ENCODE measurements at places on chromosomes 5 and 9.

GRCh38 chr5:153896701-153897100 is 142.0 kb downstream of the FAM114A2 start:
- peak; percentile 85 for DNase-seq

DNA sequence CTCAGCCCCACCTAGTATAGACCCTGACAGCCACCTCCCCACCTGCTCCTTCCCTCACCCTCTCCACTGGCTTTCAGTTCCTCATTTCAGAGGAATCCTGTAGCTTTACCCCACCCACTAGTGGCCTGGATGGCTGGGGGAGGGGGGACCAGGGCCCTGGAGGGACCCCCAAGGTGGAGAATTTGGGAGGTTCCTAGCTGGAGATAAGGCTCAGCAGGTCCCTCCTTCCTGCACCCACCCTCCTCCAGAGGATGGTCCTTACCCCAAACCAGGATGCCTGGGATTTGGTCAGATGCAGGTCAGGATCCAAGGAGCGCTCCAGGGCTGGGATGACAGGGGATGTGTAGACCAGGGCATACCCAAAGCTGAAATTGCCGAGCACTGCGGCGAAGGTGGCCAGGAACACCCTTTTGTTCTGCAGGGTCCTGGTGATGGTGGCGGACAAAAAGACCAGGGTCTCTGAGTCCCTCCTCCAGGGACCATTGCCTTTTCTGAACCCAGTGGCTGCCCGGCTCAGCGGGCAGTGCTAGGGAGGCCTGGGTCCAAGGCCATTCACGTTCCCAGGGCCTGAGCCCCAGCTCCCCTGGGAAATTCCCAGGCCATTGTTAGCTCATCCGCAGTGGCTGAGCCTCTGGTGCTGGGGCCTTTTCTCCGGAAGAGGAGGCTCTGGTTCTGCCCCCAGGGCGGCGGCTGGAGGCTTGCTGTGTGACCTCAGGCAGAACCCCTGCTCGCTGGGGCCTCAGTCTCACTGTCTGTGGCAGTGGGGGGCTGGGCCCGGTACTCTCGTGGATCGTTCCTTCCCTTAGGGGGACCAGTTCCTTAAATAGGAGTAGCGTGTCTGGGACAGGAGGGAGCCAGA is 678 bp downstream of the SLC2A6 start:
- peak; percentile 24 for DNase-seq

GRCh38 chr5:16879191-16879590 is 56.9 kb downstream of the MYO10 start:
- no peak for DNase-seq

DNA sequence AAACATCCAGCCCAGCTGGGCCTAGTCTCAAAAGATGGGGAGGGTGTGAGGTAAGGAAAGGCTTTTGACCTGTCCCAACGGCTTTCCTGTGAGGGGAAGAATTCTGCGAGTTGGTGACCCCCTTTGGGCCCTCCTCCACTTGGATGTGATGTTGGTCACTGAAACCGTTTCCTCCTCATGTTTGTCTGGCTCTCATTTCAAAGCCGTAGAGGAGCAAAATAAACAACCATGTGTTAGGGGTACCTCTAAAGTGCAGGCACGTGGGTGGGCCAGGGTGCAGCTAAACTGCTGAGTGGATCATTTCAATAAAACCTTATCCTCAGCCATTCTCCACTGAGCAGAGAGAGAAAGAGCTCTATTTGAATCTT is 84.3 kb upstream of the MELK start:
- DNase-seq: no peak

DNA sequence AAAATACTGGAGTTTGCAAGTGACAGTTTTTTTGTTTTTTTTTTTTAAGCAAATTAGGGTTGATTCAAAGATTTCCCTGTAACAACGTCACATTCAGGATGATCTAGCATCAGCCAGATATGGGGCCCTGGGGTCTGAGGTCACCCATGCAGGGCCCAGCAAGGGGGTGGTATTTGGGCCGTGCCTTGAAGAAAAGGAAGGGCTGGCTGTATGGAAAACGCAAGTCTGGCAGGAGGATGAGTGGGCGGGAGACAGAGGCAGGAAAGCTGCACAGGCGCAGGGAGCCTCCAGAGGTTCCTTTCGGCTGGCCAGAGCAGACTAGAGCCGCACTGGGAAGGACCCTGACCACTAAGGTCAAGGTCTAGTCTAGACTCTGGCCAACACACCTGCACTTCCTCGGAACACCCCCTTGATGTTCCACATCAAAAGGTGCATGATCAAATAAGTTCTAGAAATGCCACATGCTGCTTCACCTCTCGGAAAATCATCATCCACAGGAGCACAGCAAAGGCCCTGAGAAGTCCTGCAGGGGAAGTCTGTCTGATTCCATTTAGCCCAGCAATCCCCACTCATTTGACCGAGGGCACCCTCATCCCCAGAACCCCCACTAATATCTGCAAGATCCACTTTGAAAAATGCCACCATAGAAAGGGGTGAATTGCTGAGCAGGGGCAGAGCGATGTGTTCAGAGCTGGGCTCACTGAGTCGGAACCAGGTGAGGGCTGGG is 21.1 kb upstream of the CPLX2 start:
- DNase-seq: no peak

GRCh38 chr9:15867988-15868387 is 315.1 kb downstream of the CCDC171 start:
- DNase-seq: no peak

DNA sequence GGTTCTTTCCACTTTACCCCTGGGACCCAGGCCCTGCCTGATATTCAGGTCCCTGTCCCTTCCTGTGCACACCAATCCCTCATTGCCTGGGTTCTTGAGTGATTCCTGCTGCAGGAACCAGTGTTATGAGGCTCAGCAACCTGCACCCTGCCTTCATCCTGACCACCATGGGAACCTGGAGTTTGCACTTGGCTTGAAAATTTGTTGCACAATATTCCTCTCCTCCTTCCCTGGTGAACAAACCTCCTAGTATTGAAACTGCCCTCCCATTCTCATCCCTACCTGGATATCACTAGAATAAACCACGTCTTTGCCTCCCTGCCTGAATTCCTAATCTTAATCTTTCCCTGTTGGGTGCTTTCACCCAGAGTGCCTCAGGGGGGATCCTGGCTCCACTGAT is 52.1 kb upstream of the AFAP1L1 start:
- no peak for DNase-seq

- no peak for DNase-seq
These were observed 9.0 kb upstream of the PAPPA start for GRCh38 chr9:116144555-116144954.

DNA sequence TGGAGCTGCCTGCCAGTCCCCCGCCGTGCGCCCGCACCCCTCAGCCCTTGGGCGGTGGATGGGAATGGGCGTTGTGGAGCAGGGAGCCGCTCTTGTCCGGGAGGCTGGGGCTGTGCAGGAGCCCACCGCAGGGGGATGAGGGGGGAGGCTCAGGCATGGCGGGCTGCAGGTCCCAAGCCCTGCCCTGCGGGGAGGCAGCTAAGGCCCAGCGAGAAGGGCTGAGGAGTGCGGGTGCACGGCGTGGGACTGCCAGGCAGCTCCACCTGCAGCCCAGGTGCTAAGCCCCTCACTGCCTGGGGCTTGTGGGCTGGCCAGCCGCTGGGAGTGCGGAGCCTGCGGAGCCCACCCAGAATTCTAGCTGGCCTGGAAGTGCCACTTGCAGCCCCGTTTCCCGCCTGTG is 991.7 kb upstream of the ARRDC3 start:
- DNase-seq: no peak

DNA sequence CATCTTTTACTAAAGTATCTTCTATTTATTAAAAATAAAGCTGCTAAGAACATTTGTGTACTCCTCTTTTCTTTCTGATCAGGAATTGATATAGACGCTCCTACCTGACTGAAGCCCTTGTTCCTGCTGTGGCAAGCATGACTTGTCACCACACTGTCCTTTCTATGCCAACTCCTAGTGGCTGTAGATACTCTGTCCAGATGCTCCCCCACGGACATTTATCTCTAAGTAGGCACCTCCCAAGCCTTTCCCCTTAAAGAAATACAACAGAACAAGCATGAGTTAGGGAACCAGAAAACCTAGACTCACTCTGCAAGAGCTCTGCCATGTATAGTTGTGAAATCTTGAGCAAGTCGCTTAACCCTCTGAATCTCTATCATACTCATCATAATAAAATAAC is 53.2 kb downstream of the FAM114A2 start:
- DNase-seq: no peak

DNA sequence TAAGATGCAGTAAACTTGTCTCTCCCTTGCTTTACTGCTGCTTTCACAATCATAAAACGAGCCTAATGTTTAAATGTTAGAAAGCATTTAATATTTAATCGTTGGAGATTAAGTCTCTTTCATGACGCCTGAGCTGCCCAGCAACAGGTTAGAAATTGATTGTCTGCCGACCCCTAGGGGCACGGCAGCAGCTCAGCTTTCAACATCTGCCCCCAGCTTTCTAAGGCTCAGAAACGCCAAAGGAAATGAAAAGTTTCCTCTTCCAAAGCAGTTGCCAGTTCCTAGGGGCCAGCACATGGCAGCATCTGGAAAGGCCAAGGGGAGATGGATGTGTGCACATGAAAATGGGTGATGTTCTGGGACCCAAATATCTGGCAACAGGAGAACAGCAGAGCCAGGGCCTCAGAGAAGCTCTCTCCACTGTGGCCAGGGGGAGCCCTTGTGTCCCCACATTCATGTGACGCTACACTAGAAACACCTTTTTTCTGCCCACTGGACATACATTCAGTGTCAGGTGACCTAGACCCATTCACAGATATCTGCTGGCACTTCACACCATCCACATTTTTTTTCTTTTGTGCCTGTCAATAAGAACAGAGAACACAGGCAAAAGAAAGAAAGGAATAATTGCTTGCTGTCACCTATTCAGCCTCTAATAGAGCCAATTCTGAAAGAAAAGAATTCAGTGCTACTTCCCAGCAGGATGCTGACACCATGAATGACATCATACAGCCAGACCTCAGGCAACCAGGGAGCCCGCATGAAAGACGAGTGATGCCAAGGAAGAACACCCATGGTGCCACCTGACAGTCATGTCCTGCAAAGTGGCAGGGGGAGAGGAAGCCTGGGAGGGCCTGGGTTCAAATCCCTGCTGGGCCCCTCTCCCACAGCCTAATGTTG is 205.0 kb upstream of the TAS2R1 start:
- DNase-seq: no peak

DNA sequence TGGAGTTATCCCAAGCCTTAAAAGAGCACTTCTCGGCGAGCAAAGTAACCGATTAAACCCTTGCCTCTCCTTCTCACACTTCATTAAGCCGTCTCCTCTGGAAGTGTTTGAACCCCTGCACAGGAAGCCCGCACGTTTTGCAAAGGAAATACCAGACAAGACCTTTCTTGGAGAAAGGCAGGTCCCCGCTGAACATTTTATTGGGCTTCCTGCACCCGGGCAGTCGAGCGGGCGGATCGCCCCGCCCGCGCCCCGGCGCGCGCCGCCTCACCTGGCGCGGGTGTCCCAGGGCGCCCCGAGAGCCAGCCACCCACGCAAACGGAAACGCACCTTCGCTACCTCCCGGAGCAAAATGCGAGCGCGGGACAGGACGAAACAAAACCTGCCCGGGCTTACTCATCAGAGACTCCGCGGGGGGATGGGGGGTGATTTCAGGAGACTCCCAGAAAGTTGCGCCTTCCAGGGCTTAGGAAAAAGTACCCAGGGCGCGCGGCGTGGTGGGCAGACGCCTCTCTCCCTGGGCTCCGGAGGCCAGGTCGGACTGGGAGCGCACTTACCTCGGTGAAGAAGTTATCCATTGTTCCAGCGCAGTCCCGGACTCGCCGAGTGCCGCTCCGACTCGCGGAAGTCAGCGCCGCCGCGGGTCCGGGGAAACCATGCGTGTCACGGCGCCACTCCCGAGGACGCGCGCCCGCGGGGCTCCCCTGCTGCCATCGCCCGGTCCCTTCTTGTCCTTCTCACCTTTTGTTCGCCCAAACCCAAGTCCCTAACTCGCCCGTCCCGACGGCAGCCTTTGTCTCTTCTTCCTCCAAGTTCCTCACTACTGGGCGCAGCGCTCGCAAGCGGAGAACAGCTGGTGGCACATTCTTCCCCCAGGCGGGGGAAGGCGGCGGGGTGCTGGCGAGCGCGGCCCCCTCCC is 598 bp downstream of the MYO10 start:
- peak; percentile 32 for DNase-seq

DNA sequence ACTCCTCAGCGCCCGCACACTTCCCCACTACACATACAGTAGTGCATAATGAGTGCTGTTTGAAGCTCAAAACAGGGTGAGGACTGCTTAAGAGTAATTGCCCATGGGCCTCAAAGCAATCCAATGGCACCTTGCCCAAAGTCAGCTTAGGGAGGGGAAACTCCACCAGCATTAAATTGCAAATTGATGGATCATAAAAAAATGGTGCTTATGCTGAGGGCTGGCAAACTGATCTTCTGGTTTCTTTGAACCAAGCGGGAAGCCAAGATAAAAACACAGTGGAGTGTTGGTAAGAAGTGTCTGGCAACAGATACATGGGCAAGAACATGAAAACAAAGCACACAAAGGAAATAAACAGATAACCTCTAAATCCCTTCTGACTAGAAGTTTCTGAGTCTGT is 28.0 kb downstream of the TLE1 start:
- DNase-seq: no peak

- DNase-seq: peak; percentile 26
These were observed 33.9 kb downstream of the PTBP3 start for GRCh38 chr9:112299514-112299913.

GRCh38 chr5:113693701-113694100 is 180.2 kb downstream of the YTHDC2 start:
- DNase-seq: no peak

DNA sequence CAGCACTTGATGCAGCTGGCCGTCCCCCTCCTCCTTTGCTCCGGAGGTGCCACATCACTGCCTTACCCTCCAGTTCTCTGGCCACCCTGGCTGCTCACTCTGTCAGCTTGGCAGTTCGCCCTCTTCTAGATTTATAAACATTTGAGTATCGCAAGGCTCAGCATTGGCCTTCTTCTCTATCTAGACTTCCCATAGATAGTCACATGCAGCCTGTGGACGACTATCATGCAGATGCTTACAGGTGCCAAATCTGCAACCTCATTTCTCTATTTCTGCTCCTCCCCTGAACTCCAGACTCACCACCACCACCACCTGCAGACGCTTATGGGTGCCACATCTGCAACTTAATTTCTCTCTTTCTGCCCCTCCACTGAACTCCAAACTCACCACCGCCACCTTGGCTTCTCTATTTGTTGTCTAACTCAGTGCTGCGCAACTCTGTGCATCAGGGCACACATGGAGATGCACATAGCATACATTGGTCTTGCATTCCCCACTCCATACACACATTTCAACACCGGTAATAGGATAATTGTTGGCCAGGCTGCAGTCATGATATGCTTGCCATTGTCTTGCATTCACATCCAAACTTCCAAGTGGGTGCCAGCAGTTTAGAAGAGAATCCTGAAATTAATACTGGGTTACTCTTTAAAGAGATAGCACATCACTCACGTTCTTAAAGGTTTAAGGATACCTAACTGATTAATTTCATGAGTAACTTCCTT is 1.9 kb upstream of the DAP start:
- DNase-seq: no peak

- DNase-seq: no peak
These were observed 115.5 kb upstream of the KLF4 start for GRCh38 chr9:107605041-107605440.

GRCh38 chr5:32329395-32329834 is 16.7 kb upstream of the MTMR12 start:
- DNase-seq: peak; percentile 76

All from myocyte (in vitro differentiated cells).